SK-N-SH treated with all-trans-retinoic acid at 6 μM for 48 hours (cell line): ENCODE measurements at places on chromosomes 5 and 9.

GRCh38 chr5:100694100-100694499 is 158.9 kb downstream of the FAM174A start:
- no peak for ATAC-seq

GRCh38 chr5:178993236-178993765 is 1.8 kb downstream of the GRM6 start:
- no peak for ATAC-seq

GRCh38 chr9:71763832-71764231 is 4.5 kb downstream of the CEMIP2 start:
- peak; percentile 13; the same call in 2 of the 3 replicates for ATAC-seq

DNA sequence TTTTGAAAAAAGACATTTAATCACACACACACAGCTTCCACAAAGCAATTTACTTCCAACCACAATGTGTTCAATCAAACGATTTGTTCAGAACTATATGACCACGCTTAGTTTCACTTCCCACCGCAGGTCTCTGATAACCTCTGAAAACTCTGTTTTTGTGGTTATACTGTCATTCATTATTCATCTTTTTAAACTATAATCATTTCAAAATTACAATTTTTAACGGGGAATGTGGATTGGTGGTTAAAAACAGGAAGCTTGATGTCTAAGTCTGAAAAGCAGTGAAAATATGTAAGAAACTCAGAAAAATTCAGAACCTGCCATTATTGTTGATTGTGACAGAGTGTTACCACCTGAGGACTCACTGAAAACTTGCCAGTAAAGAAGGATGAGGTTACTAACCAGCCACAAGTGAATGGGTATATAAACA is 12.7 kb upstream of the TMEM174 start:
- no peak for ATAC-seq

DNA sequence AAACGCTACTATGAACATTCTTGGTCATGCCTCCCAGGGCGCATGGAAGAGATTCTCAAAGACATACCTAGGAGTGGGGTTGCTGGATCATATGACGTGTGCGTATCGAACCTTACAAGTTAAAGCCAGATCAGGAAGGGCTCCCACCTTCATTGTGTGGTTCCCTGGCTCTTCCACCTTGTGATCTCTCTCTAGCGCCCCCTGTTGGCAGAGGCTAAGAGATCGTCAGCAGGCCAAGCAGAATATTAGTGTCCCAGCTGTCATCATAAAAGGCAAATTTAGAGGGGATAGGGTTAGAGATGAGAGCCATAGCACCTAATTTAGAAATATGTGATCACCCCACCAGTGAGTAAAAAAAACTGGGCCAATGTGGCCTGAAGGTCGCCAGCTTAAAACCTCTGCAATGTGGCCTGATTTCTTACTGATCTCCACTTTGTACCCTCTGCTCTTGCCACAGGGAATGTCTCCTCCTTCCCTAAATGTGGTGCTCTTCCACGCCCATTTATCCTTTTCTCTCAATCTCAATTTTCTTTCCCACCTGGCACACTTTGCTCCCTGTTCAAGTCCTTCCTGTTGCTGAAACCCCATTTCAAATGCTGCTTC is 91.7 kb upstream of the SHB start:
- ATAC-seq = peak; percentile 92
